Activated effector memory CD4-positive, alpha-beta T cell treated with Interleukin-2 at 50 U/mL for 16 hours (primary cell): ENCODE measurements at places on chromosomes 13 and 19.

DNA sequence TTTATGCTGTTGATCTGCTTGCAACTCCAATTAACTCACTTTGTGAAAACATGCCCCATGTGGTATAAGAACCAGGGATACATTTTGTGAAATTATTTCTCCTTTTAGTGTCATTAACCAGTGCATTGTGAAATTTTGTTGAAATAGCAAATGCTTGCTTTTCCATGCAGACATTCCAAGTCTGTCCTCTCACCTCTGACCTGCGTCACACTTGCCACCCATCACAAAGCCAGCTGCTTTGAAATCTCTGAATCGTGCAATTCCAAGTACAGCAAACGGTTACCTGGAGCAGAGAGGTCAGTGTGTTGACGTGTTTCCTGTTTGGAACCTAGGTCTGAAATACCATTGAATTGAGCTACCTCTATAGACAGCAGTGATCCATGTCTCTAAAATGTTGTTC, 4.9 kb upstream of the SLC25A15 start:
- no peak for DNase-seq

- no peak for DNase-seq
Observed at GRCh38 chr13:110359840-110360301, 52.8 kb downstream of the COL4A2 start.

- DNase-seq, result no peak
Observed at GRCh38 chr19:13729859-13730258, 34.5 kb upstream of the MRI1 start.

- DNase-seq, result no peak
Observed at GRCh38 chr13:28408235-28408848, 86.6 kb downstream of the FLT1 start.

DNA sequence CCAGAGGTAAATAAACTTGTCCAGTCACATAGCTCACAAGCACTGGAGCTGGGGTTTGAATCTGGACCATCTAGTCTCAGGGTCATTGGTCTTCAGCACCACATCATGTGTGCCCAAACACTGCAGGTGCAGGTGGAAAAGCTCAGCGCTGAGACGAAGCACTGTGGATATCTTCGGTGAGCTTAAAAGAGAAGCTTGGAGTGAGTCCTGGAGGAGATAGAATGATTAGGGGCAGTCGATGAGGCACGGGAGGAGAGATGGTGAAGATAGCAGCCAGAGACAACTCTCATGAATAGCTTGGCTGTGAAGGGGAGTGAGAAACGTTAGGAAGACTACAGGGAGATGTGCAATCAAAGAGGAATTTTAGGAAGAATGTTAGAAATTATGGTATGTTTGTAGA, 389.3 kb downstream of the FGF9 start:
- DNase-seq, result no peak

DNA sequence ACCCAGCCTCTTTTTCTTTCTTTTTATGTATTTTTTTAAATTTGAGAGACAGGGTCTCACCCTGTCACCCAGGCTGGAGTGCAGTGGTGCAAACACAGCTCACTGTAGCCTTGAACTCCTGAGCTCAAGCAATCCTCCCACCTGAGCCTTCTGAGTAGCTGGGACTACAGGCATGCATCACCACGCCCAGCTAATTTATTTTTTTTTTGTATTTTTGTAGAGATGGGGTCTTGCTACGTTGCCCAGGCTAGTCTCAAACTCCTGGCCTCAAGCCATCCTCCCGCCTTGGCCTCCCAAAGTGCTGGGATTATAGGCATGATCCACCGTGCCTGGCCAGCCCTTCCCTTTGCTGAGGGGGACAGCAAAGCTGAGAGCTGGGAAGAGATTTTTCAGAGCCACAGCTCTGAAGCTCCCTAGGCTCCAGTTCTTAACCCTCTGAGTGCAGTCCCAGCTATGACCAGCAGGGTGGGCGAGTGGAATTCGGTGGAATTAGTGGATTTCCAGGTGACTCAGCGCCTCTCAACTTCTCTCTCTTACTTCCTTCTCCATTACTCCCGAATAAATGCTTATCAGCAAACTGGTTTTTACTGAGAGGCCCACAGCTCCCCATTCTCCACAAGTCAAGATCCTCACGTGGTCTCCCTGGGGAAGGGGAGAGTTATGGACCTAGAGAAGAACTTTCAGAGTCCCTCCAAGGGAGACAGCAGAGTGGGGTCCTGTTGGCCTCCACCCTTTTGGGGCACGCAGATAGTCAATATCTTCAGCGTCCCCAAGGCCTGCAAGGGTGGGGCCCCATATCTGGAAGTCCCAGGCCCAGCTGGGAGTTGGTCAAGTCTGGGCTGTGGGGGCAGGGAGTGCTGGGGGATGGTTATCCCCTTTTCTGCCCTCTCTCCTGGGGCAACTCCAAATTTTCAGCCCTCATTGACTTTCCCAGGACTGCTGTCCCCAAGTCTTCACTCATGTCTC, 1.2 kb downstream of the BLVRB start:
- peak; percentile 49 for DNase-seq

DNA sequence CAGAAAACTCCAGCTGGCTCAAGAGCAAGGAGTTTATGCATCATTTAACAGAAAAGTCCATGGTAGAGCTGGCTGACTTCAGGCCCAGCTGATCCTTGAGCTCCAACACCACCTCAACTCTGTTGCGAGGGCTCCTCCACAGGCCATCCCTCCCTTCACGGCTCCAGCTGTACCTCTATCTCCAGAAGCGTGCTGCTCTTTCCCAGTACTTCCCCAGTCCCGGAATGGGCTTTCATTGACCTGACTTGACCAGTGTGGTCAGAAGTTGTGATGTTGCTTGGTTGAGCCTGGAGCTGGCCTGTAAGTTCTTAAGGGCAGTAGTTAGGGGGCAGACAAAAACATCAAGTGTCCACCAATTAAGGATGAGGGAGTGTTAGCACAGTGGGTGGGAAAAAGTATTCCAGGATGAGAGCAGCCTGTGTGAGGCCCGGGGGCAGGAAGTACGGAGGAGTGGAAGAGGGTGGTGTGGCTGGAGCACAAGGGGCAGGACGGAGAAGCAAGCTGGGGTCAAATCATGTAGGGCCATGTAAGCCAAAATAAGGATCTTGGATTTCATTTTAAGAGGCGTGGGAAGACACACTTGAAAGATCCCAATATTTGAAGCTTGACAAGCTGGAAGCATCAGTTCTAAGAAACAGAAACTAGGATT, 24.0 kb downstream of the SKA3 start:
- DNase-seq, result no peak
